ENCODE measurements at places on chromosomes 7 and 10.
A peak's percentile ranks its signal among the peaks of the same experiment; 100 is the strongest.

DNA sequence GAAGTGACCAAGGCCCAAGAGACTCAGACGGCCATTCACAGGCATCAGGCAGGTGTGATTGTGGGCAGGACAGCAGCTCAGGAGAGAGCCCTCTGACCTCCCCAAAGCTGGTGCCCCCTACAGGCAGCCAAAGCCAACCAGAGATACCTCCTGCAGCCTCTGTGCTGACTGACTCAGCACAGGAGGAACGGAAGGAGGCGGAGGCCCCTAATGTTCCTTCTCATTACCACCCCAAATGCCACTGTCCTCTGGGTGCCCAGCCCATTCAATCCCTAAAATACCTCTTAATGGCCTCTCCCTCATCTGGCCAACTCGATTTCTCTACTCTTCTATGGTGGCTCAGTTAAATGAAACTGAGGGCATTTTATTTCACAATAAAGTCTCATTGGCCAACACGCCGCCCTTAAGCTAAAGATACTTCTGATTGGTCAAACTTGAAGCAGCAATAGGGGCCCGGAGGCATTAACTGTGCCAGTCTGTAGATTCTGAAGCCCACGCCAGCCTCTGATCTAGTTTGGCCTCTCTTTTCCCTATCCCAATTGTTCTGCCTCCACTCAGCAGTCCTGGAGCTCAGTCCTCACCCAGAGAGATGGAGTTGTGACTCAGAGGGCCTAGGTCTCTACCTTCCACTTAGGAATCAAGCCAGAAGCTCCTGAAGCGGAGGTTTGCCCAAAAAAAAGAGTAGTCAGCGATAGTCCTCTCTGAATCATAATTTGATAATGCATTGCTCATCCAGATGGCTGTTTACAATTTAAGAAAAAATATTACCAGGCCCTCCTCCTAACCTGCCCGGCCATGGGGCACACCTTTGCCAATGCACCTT is 1.2 kb downstream of the CYREN start:
- DNase-seq = no peak

DNA sequence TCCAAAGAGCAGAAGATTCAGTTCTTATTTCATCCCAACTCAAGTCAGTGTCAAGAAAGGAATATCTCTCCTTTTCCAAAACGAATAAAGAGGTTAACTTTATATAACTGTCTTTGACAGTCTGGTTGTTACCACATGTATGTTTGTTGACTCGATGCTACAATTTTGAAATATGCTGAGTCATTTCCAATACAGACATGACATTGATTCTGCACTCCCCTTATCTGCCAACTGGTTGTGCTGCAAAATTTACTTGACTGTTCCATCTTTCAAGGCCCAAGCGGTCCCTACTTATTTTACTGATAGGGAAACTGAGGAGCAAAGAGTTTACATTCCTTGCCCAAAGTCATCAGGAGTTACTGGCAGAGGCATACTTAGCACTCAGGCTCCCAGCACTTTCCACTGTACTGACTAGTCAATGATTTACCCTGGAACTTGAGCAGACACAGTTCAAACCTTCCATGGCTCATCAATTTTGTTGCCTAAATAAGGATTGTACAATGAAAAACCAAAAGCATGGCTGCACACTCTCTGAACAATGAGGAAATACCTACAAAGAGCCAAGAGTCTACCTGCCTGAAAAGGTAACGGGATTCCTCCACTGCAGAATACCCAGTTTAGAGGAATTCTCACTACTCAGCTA is 52.8 kb downstream of the ABLIM1 start:
- no peak for DNase-seq

GRCh38 chr10:1048349-1048731 is 579 bp downstream of the IDI1 start:
- no peak for DNase-seq

GRCh38 chr10:96263669-96264068 is 7.7 kb downstream of the BLNK start:
- no peak for DNase-seq

DNA sequence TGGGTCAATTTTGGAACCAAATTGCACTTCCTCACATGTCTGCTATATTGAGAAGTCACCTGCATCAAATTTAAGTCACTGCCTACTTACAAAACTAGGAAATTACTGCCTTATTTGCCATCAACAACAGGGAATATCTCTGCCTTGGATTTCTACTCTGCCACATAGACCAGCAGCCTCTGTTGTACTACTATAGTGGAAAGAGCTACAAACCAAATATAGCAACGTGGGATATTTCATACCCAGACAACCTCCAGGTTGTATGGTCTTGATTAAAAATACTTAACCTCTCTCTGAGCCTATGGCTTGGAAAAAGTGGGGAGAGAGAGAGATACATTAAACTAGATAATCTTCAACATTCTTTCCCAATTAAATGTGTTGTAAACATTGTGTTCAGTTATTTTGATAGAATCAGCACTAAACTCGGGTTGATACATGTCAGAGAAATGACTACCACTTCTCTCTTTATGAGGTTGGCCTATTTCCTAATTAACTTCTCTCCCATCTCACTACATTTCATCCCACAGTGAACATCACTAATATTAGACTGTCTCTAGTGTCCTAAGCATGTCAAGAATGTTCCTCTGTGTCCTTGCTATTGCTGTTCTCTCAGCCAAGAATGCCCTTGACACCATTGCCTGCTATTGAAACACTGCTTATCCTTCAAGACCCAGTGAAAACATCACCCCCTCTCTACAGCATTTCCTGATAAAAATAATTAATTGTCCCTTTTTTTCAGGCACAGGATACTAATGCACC is 421.2 kb downstream of the IPMK start:
- DNase-seq = no peak

GRCh38 chr7:1713502-1714484 is 43.7 kb downstream of the ELFN1 start:
- DNase-seq = peak; percentile 18

DNA sequence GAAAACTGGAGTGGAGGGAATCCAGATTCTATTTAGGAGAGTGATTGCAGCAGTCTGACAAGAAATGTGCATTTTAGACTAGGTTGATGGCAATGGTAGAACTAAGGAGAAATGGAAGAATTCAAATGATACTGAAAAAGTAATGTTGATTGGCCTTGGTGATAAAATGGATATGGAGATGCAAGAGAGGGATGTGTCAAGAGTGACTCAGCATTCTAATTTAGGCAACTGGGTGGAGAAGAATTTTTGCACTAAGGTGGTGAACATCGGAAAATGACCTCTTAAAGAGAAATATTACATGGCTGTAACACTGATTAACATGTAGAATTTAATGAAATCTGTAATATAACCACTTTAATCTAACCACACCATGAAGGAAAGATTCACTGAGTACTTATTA is 806.5 kb downstream of the PHTF2 start:
- no peak for DNase-seq

DNA sequence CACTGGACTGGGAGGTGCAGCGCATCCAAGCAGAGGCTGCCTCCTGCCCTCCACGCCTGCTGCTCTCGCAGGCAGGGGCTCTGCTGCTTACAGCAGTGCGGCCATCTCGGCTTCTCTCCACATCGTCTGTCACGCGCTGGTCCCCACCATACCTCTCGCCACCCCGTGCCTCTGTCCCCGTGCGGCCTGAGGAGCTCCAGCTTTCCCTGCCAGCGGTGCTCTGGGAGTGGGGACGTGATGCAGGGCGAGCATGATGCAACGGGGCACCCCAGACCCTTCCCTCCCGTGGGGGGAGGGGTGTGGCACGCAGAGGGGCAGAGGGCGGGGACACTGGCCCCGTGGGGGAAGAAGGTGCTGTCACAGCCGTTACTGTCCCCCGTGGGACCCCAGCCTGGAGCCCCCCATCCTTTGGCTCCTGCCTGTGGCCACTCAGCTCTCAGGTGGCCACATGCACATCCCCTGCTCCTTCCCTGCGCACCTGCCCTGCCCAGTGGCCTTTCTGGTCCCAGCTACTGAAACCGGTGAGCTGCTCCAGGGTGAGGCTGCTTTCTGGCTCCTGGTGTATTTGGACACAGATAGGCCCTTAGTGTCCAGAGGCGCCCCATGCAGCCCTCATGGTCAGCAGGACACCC is 9.0 kb downstream of the GET4 start:
- DNase-seq = no peak

GRCh38 chr10:50248598-50248997 is 2.7 kb downstream of the ASAH2 start:
- DNase-seq = no peak

DNA sequence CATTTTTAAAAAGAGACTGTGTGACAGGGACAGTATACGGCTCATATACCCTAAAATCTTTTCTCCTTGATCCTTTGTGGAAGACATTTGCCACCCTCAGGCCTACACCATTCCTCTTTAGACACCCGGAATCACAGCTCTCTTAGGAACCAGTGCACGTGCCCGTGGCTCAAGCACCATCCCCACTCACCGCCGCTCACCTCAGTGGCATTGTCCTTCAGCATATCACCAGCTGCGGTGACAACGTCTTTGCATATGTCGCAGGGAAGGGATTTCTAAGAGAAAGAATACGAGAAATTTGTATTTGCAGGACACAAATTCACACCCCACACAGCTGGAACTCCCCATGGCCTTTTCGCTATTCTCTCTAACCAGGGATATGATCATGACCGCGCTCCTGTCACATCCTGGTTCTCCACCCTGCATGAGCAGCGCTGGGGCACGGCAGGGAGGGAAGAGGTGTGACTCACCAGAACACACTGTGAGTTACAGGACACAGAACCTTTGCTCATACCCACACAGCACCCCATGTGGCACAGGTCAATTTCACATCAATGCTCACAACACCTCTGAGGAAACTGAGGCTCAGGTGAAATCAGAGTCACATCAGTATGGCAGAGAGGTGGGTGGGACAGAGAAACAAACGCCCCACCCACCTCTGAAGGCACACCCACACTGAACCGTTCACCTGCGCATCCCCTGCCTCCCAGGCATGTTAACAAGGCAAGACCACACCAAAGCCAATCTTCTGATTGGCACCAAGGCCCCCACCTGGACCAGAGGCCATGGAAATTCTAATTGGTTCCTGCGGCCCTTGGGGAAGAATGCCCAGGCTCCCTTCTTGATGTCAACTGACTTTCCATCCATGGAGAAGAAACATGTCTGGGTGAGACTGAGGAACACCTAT is 19.2 kb downstream of the PSAP start:
- no peak for DNase-seq

DNA sequence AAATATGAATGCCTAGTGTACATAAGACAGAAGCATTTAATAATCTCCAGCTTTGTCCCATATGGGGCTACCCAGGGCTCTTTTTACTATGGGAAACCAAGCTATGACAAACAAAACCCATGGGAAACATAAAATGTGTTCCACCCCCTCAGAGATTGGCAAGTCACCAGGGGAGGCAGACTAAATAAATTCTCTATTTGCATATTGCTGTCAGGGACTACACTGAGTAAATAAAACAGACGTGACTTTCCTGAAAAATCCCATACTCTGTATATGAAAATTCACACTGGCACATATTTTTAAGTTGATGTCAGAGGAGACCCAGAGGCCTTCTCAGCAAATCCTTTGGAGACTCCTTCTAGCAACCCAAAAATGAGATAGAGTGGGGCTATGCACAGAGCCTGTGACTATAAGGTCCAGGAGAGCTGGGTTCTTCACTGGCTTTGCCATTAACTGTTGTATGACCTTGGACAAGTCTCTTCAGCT is 44.0 kb upstream of the HPSE2 start:
- no peak for DNase-seq

GRCh38 chr7:131574741-131575140 is 18.3 kb upstream of the PODXL start:
- DNase-seq = no peak

DNA sequence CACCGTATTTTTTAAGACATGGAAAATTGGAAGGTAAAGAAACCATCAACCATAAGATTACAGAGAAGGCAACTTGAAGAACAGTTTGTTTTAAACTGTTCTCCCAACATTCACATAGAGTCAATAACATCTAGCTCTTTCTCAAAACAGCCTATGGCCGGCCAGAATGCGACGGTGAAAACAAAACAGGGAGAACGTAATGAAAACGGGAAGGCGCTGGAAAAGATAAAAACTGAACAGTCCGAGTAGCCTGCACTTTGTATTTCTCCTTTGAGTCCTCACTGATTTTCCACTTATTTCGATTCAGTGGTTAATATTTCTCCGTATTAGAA is 637 bp downstream of the MICU1 start:
- no peak for DNase-seq

GRCh38 chr10:110073896-110074295 is 66.1 kb downstream of the ADD3 start:
- DNase-seq = no peak

- no peak for DNase-seq
These were observed 470.2 kb downstream of the PAXIP1 start for GRCh38 chr7:154532771-154533170.

- DNase-seq = no peak
These were observed 9.7 kb upstream of the CCL24 start for GRCh38 chr7:75823198-75823910.

GRCh38 chr7:108072739-108073138 is 57.4 kb downstream of the LAMB4 start:
- DNase-seq = no peak

DNA sequence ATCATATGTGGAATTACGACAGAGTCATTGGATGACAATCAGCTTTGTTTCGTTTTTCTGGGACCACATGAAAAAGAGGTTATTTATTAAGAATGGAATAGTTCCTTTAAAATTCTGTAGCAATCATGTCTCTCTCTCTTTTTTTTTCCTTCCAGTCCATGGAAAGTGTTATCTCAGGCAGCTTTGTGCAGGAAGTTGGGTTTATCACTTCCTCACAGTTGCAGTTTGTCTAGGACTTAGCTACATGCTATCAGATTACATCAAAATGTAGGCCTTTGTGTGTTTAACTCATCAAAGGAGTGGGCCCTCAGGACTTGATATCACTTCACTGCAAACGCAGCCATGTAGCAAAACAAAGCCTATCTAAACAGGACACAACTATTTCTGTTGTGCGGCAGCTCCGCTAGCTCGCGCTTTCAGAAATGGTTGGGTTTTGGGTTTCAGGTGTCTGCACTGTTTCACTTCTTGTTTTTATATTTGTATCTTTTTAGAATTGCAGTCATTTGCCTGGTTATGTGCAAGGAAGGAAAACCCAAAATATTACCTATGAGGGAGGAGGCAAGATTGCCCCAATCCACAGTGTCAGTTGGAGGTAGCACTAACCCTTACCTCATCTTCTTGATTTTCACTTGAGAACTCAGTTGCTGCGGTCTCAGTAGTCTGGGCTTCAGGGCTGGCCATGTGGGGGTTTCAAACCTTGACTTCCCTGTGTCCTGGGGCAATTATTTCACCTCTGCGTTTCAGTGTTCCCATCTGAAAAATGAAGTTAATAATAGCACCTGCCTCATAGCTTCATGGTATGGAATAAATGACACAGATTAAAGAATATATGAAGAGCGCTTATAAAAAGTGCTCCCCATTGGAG is 66.7 kb downstream of the HHEX start:
- peak; percentile 6 for DNase-seq

GRCh38 chr7:22387583-22387982 is 30.6 kb upstream of the RAPGEF5 start:
- DNase-seq = no peak

- no peak for DNase-seq
These were observed 126.0 kb upstream of the JCAD start for GRCh38 chr10:30185341-30185740.

DNA sequence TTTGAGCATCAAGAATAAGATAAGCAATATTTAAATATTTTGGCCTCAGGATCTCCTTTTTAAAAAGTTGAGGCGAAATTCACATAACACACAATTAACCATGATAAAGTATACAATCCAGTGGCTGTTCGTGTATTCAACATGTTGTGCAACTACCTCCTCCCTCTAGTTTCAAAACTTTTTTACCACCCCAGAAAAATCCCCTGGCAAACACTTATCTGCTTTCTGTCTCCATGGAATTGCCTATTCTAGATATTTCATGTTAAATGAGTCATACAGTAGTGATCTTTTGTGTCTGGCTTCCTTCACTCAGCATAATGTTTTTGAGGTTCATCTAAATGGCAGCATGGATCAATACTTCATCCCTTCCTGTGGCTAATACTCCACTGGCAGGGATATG is 31.8 kb upstream of the IL15RA start:
- no peak for DNase-seq

Data from DMS79 (cell line).